HEK293T (cell line): ENCODE measurements at places on chromosomes 12 and 14.

DNA sequence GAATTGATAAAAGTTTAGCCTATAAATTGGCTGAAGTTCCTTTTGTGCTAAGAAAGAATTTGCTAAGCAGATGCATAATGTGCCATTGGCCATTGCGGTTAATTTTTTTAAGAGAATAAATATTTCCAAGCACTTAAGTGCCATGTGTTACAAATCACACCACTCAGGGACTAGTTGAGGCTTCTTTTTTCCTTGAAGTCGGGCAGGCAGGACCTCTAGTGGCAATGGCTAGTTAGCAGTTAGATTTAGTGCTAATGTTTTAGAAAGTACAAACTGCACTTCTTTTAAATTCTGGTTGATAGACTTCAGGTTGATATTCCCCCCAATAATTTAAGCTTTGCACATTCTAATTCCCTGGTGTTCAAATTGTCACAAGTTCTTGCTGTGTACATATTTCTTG is 294.3 kb downstream of the APAF1 start:
- peak; percentile 21 for DNase-seq

- DNase-seq = no peak
These were observed 52.9 kb downstream of the APOBEC1 start for GRCh38 chr12:7612851-7613250.

- DNase-seq = no peak
These were observed 97.2 kb downstream of the BCL11B start for GRCh38 chr14:99174770-99175319.

- no peak for DNase-seq
These were observed 13.5 kb downstream of the TCL1A start for GRCh38 chr14:95700221-95700976.

GRCh38 chr14:101476916-101477553 is 84.3 kb upstream of the DIO3 start:
- peak; percentile 69 for DNase-seq
